Stimulated activated CD4-positive, alpha-beta T cell treated with anti-CD3 and anti-CD28 coated beads, Interleukin-2, amount 100 ng/mL, for 48 hours (primary cell): ENCODE measurements at places on chromosomes 2 and 18.

- DNase-seq = no peak
Measured at GRCh38 chr2:60554074-60554645, 706 bp upstream of the BCL11A start.

GRCh38 chr2:189164746-189165145, 14.8 kb downstream of the COL5A2 start:
- no peak for DNase-seq

DNA sequence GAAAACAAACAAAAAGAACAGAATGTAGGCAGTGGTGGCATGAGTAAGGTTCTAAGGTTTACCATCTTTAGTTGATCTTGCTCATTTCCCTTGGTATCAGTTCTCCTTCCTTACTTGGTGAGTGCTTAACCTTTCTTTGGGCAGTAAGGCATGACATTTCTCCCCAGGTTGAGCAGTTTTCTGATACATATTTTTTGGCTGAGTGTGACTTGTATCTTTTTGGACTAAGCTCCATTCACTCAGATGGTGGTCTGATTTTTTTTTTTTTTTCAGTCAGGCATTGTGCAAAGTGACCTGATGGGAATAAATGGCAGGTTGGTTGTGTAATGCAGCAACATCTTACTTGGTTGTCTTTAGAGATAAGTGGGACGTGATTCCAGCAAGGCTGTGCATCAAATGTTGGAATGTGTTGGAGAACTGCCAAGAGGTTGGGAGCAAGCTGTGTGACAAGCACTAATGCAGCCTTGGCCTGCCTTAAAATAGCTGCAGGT, 15.1 kb downstream of the SPTBN1 start:
- no peak for DNase-seq

GRCh38 chr2:179443180-179443579, 178.5 kb upstream of the SESTD1 start:
- DNase-seq = no peak

GRCh38 chr18:36905571-36905970, 76.6 kb downstream of the KIAA1328 start:
- DNase-seq = no peak

DNA sequence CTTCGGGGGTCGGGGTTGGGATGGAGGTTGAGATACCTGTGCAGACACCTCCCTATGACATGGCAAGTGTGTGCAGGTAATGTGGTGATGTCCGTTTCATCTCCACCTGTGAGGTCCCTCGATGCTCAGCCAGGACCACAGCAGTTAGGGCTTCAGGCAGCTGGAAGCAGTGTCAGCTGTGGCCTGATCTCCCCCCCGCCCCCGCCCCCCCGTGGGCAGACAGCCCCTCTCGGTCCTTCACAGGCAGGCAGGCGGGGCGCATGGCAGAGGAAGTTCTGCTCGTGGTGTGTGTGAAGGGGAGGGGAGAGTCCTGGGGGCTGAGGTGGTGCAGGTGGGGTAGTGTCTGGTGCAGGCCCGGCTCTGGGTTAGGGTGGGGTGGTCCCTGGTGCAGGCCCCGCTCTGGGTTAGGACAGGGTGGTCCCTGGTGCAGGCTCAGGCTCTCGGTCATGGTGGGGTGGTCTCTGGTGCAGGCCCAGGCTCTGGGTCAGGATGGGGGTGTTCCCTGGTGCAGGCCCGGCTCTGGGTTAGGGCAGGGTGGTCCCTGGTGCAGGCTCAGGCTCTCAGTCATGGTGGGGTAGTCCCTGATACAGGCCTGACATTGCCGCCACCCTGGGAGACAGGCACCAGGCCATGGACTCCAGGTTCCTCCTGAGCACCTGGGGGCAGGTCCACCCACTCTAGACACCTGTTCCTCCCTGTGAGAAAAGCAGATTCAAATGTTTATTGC, 94.3 kb downstream of the NFATC1 start:
- no peak for DNase-seq

DNA sequence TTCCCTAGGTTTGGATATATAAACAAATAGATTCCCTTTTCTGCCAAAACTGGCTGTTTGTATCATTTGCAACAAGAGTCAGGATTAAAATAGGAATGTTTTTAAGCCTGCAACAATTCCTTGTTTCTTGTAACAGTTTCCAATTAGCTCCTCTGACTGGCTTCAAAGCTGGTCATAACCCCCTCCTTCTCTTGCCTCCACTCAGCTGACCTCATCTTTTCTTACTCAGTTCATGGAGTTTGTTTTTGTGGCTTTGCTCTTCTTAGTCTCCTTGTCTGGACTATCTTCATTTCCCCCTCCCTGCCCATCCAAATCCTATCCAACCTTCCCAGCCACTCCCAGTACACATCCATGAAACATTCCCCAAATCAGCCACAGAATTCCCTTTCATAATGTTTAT, 14.3 kb upstream of the RAPH1 start:
- DNase-seq = no peak

GRCh38 chr2:21467910-21468309, 344.1 kb downstream of the TDRD15 start:
- DNase-seq = no peak

DNA sequence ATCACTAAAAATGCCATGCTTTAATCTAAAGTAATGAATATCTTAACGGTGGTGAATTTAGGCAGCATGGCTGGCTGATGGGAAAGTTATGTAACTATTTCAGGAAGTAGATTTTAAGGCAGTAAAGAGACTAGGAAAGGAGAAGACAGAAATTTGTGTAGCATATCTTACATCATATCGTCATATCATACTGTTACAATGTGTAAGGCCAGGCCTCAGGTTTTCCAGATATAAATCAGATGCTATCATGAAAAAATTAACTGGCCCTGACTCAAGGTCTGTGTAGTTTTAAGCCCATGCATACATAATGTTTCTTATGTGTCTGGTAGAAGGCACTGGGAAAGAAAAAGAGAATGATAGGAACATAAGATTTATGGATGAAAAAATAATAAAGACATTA, 8.9 kb upstream of the FAP start:
- no peak for DNase-seq
